ENCODE measurements at places on chromosomes 16 and 17.

DNA sequence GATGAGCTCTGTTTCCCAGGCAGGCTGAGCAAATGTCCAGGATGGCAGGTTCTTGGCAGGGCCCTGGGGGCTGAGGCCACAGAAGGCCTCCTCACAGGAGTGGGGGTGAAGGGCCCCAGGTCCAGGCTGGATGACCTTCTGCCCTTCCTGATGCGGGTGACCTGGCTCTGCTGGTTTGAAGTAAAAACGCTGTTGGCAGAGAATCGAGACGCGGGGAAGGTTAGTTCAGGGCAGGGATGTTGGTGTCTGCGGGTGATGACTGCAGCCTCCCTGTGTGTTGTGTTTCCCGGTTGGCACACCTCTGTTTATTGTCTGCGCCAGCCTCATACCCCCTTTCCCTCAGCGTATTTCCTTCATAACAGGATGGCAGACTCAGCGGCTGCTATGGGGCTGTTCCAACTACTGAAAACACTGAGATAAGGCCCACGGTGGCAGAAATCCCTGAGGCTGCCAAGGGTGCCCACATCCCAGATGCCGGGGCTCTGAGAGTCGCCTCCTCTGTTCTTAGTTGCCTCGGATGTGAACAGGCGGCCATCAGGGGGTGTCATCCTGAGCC lies 104.6 kb downstream of the METRNL start:
- no peak for DNase-seq

DNA sequence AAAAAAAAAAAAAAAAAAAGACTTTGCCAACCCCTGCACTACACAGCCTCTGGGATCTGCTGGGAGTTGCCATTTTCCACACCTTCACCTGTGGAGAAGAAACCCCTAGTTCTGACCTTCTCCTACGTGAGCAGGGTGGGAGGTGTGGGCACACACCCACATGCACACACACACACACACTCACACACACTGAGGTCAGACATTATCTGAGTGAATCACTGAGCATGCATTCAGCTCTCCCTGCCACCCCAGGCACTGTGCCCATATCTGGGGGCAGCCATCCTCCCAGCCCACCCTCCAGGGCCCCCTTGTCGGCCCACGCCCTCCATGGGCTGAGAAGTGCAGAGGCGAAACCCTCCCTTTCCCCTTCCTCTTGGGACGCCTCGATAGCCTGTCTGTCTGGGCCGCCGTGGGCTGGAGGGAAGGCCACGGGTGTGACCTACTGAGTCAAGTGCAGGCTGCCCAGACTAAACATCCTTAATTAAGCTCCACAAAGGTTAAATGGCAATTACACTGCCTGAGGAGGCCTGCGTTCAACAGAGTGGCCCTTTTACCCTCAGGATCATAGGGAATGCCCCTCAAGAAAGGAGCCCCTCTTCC lies 143.8 kb downstream of the C16orf95 start:
- no peak for DNase-seq

GRCh38 chr17:29031488-29031887 lies 11.5 kb upstream of the PIPOX start:
- no peak for DNase-seq

DNA sequence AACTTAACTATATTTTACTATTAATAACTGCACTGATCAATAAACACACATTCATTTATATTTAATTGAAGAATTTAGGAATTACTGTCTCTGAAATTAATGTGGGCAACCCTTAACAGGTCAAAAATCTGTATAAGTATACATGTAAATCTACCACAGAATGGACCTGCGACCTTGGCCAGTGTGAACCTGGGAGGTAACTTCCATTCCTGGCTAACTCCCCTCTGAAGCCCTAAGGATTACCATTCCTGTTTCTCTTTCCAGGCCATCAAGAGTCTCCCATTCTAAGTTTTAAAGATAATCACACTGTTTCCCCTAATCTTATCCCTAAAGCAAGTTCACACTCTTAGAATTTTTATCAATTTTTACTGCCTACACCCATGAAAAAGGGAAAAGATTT lies 58.1 kb downstream of the SMURF2 start:
- no peak for DNase-seq

DNA sequence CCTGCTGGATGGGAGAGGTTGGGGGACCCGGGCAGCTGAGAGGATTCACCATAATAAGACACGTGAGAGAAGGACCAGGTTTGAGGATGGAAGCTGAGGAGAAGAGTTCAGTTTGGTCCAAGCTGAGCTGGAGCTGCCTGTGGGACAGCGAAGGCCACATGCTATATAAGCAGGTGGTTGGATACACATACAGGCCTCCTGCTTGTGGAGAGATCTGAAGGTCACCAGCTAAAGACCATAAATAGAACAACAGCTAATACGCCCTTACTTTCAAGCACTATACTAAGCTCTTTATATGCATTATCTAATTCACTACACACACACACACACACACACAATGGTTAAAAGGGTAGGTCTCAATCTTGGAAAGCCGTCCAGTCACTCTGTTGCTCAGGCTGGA lies 32.1 kb downstream of the DUSP14 start:
- no peak for DNase-seq
